ENCODE measurements at places on chromosomes 3 and 15. TPM values are rescaled to one million over a fixed set of nuclear protein-coding genes. Genes with fewer than 3 reads are reported as not detected.

DNA sequence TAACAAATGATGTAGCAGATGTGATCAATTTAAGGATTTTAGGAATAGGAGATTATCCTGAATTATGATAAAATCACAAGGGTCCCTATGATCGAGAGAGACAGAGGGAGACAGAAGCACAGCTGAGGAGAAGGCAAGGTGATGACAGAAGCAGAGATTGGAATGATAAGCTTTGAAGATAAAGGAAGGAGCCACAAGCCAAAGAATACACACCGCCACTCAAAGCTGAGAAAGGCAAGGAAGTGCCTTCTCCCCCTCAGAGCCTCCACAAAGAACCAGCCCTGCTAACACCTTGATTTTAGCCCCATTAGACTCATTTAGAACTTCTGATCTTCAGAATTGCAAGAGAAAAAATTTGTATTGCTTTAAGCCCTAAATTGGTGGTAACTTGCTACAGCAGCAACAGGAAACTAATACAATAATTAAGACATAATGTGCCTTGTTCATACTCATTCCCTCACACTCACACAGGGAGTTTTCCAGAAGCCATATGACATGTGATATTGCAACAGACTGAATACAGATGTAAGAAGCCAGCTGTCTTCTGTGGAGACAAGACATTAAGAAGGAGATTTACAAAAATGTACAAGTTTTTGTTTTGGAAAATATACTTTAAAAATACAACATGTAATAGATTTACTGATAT, 38.2 kb downstream of the TRANK1 start:
- DNase-seq: no peak

- DNase-seq: peak; percentile 18
Measured at GRCh38 chr3:170506556-170506955, 79.3 kb downstream of the SLC7A14 start.

DNA sequence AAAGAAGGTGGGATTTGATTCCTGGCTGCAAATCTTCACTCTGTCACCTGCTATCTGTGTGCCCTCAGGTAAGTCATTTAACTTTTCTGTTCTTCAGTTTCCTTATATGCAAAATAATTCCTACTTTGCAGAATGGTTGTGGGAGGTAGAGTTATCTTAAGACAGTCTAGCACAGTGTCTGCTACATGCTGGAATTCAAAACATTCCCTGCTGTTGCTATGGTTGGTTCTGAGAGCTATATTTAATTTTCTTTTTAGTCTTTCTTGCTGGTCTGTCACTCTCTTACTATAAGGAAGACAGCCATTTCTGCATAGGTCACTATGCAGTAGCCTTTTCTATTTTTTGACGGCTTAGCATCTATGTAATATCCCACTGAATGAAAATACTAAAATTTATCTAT, 4.0 kb upstream of the ADPGK start:
- no peak for DNase-seq

GRCh38 chr15:59833366-59833765, 144.2 kb upstream of the BNIP2 start:
- DNase-seq: no peak

GRCh38 chr15:80419546-80419945, 15.4 kb downstream of the ARNT2 start:
- no peak for DNase-seq

GRCh38 chr3:145807990-145808389, 353.0 kb downstream of the PLOD2 start:
- DNase-seq: no peak

Gene LRRN1
- not detected for polyA plus RNA-seq

Gene PLA2G4E
- polyA plus RNA-seq: not detected

All from A549 (cell line).